ENCODE measurements at places on chromosomes 13 and 19.

GRCh38 chr13:75705395-75705794 lies 69.3 kb downstream of the LMO7 start:
- DNase-seq, result peak; percentile 7

DNA sequence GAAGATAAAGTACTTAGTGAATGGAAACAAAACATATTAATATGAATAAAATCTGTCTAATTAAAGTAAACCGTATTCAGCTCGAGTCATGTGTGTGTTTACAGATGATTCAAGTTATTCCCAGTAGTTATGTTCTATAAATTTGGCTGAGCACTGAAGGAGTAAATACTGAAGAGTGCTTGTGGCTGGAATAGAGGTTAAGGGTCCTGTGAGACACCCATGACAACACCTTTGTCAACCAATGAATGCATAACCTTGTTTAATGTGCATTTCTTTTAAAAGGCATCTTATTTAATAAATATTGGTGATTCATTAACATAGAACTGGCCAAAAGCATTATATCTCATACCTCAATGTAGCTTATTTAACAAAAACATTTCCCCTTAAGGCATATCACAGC lies 577.8 kb upstream of the SLITRK5 start:
- DNase-seq, result no peak

GRCh38 chr19:1914826-1915341 lies 9.7 kb downstream of the ADAT3 start:
- DNase-seq, result no peak

DNA sequence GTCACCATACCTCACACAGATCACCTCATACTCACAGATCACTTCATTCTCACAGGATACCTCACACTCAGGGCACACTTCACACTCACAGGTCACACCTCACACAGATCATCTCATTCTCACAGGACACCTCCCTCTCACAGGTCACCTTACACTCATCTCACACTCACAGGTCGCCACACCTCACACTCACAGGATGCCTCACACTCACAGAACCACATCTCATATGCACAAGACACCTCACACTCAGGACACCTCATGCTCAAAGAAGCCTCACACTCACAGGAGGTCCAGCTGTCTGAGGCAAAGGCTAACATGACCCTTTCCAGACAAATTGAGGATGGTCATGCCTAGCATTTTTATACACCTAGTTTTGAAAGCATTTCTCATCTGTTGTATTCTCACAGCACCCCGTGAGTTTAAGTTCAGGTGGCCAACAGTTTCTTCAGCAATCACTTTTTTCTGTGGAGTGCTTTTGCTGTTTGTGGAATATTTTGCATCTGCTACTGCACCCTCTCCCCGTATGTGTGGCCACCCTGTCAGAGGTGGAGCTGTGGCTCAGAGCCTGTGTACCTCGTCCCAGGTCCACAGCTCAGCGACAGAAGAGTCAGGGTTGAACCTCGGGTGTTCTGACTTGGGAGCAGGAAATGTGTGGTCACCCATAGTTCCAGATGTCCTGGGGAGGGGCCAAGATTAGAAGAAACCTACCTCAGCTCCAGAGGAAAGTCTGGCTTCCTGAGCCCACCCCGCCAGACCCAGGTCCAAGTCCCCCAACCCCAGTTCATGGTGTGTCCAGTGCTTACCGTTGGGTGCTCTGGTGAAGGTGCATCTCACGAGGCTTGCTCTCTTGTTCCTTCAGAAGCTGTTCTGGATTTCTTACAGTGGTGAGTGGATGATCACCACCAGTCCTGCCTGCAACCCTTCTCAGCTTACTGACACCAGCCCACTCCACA lies 7.6 kb downstream of the F7 start:
- DNase-seq, result peak; percentile 10

DNA sequence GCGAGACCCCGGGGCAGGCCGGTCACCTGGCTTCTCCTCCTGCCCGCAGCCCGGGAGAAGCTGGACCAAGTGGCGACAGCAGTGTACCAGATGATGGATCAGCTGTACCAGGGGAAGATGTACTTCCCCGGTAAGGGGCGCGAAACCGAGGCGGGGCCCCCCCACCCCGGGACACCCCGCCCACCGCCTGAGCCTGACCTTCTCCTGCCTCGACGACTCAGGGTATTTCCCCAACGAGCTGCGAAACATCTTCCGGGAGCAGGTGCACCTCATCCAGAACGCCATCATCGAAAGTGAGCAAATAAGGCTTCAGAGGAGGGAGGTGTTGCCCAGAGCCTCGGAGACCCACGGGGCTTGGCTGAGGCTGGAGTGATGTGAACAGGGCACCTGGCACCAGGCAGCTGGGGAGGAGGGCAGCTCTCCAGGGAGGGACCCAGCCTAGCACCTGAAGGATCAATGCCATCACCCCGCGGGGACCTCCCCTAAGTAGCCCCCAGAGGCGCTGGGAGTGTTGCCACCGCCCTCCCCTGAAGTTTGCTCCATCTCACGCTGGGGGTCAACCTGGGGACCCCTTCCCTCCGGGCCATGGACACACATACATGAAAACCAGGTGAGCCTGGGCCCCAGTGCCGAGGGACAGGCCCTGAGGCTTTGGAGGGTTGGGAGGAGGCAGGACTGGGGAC lies 629 bp downstream of the IZUMO4 start:
- peak; percentile 78 for DNase-seq

All from CD4-positive, alpha-beta T cell treated with Interleukin-4 for 1 hour (primary cell).